GDM1 (cell line): ENCODE measurements at places on chromosomes 2 and 18.

DNA sequence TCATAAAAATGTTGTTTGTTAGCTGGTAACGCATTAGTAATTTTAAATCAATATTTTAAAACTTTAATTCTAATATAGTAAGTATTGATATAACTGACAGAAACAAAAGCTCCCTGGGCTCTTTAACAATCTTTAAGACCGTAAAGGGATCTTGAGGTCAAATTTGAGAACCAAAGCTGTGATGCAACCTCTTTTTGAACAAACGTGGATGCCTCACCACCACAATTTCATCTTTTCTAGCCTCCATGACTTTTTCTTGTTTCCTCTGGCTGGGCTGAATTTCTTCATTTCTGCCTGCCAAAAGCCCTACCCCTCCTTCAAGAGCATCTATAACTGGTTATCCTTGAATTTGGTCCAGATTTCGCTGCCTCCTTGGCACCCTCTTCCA lies 563 bp upstream of the POLE4 start:
- no peak for DNase-seq

GRCh38 chr2:3466482-3466863 lies 52.9 kb downstream of the ADI1 start:
- no peak for DNase-seq

GRCh38 chr2:171346723-171347557 lies 86.8 kb downstream of the METTL8 start:
- peak; percentile 9 for DNase-seq

DNA sequence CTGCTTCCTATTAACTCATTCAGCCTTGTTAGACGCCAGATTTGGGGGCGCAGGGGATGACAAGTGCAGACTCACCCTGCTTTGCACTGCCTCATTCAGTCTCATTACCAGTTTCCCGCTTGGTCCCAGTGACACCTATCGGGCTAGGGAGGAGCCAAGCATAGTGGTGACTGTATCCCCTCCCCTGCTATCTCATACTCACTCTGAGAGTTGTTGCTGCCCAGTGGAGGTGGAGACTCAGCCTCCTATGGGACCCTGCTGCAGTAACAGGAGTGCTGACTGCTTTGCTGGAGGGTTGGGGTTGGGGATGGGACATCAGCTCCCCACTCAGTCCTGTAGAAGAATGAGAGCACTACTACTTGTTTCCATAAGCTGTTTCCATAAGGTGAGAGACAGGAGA lies 21.3 kb upstream of the PIK3C3 start:
- no peak for DNase-seq

GRCh38 chr2:18425210-18425703 lies 135.2 kb downstream of the RDH14 start:
- no peak for DNase-seq

- DNase-seq = no peak
These were observed at the start of gene CIB4 for GRCh38 chr2:26640781-26641564. Gene CIB4, minus strand, starts transcription at chr2:26641366. Its CDS starts 52 bp downstream, at chr2:26641314.

- DNase-seq = no peak
These were observed 23.5 kb downstream of the DPP4 start for GRCh38 chr2:162050513-162050961.

DNA sequence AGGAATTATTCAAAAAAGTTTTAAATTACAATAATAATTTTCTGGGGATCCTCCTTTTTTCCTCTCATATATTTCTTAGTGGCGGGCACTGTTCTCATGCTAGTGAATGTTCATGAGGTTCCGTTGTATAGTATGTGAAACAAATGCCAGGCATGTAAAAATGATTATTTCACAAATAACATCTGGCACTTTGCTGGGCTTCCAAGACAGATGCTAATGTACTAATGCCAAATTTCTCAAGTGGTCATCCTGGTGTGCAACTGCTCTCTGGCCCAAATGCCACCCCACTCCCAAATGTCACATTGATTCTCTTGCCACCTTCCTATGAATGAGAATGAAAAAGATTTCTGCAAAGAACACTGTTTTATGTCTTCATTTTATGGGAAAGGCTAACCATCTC lies 564.0 kb upstream of the GCFC2 start:
- DNase-seq = no peak

DNA sequence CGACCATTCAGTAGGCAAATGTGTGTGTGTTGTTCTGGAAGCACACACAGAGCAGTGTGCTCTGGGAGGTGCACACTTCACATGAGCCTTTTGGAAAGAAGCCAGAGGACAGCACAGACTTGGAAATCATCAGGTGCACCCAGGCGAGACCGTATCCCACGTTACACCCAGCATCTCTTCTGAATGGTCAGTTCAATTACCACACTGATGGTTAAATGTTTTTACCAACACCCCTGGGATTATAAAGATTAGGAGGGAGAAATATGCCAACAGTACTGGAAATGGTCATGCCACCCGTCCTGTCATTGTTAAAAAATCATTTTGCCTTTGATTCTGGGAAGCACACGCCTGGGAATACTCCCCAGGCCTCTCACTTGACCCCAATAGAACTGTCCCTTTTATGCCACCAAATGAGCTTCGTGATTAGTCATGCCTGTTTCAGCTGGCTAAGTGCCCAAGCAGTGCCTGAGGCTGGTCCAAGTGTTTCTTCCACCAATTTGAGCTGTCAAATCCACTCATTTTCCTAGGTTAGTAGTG lies 183.7 kb downstream of the NRP2 start:
- DNase-seq = no peak

DNA sequence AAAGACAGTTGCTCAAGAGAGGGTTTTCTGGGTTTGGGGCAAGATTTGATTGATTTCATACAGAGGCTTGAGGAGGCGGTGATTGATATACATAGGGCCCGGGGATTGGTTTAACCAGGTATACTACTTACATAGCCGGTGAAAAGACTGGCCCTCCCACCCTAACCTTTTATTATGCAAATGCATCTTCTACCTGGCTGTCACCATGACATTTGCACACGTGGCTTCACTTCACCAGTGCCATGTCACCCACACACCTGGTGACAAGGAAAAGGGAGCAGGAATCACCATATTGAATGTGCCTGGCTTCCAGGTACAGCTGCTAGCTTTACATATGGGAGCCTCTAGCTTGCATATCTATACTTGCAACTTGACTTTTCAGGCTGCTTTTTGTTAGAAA lies 9.7 kb downstream of the ERMN start:
- DNase-seq = no peak

GRCh38 chr2:145110668-145111356 lies 590.9 kb upstream of the ZEB2 start:
- DNase-seq = no peak

DNA sequence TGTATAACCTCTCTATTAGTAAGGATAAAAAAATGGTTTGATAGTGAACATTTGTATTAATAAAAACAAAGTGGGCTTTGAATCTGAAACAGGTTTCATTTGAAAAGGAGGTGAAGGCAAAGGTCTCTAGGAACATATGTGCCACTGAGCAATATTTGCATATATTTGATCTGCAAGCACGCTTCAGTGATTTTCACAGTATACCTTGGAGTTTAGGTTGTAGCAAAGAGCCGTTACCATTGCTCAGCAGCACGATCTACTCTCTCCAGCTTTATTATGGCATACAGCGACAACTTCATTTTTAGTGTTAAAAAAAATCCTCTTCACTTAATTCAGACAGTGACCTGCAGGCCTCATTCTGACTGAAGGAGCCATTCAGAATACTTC lies 75.8 kb upstream of the ZEB2 start:
- DNase-seq = no peak

DNA sequence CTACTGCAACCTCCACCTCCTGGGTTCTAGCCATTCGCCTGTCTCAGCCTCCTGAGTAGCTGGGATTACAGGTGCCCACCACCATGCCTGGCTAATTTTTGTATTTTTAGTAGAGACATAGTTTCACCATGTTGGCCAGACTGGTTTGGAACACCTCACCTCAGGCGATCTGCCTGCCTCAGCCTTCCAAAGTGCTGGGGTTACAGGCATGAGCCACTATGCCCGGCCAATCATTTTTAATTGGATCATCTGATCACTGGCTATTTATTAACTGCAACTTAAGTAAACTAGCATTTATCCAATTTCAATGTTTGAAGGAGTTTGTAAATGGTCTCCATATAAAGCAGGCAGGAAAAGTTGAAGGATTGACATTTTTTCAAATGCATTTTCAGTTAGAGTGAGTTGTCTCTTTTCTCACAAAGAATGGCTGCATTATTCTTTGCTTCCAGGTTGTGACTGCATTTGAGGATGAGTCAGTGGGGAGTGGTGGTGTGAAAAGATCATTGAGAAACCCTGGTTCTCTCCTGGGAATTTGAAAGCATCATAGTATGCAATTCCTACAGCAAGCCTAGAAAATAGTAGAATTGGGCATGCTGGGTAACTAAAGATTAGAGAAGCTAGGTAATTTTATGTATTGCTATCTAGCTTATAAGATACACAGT lies 431.1 kb upstream of the ZEB2 start:
- no peak for DNase-seq

DNA sequence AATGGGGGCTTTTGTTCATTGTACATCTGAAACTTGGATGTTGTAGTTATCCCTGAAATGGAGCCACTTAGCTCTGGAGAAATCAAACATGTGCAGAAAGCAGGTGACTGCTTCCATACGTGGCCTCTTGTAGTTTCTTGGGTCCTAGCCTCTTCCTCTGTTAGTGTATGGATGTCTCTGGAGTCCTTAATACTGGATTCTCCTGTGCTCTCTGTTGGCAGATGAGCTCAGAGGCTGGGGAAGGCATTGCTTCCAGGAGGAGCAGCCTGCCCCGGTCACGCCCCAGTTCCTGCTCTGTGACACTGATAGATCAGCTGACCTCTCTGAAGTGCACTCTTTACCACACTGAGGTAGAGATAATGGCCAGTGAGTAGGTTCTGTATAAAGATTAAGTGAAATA lies 176.2 kb downstream of the LDLRAD4 start:
- no peak for DNase-seq

DNA sequence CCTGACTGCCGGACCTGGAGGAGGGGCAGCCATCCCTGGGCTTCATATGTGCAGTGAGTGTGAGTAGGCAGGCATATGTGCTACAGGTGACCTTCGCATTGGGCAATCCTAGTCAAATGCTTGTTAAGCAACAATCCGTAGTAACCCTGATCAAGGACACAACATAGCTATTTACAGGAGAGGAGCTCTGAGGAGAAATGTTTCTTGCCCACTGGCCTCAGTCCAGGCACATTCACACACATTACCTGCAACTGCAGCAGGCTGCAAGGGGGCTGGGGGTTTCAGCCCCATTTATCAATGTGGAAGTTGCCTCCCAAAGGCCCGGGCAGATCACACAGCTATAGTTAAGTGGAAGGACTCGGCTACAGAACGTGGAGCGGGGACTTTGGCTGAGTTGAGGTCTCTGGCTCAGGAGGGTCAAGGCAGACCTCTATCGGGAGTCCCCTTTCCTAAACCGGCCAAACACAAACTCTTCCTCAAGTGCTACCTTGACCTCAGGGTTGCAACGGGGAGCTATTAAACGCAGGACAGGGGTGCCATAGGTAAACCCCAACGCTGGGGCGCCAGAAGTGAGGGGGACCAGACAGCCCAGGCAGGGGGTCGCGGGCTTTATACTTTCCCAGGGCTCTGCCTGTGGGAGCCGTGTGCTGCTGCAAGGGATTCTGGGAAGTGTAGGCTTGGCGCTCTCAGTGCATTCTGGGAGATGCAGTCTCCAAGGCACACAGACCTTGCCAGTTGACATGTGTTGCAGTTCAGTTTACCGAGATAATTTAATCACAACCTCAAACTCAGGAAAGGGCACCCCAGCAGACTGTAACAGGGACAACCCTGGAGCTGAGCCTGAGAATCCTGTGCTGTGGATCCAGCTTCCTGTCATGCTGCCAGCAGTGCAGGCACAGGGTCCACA lies 9.4 kb downstream of the KHK start:
- peak; percentile 16 for DNase-seq

DNA sequence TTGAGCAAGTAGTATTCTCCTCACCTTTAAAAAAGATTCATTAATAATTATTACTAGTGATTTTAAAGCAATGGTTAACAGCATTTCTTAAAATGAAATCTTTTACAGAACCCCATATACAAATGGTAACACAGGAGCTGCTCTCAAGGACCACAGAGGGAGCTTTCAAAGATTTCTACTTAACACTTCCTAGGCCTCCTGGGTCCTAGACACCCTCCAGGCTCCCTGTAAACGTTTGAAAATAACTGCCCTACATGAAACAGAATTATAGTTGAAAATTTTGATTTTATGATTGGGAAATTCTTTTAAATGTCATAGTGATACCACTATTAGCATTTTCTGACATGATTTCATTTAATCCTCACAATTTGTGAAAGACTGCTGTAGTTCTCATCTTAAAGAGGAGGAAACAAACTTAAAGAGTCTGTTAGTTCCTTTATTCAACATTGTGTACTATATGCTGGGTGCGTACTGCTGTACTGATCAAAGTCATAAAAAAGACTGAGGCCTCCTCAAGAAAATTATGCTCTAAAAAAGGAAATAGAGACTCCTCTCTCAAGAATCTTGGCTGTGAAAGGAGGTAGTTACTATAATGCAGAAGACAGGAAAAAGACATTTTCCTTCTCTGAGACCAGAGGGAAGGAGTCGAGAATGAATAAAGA lies 10.6 kb downstream of the CUL3 start:
- no peak for DNase-seq

- no peak for DNase-seq
These were observed 303.9 kb downstream of the ZNF407 start for GRCh38 chr18:74901362-74902146.

- DNase-seq = no peak
These were observed 245.5 kb upstream of the CXCR4 start for GRCh38 chr2:136363470-136363869.

DNA sequence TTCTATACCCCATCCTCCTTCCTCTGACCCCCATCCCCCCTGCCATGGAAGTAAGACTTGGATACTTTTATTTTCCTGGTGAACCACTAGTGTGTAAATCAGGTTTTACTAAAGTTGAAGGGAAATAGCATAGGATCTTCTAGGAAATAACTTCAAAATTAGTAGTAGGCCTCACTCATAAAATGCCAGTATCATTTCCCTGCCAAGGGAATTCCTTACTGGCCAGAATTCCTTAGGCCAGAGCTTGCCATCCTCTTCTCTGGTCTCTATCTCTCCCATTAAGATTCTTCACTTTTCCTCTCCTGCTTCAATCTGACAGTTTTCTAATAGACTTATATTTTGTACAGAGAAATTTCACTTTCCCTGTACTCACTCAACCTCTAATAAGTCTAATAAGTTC lies 322.8 kb upstream of the TANK start:
- DNase-seq = no peak

DNA sequence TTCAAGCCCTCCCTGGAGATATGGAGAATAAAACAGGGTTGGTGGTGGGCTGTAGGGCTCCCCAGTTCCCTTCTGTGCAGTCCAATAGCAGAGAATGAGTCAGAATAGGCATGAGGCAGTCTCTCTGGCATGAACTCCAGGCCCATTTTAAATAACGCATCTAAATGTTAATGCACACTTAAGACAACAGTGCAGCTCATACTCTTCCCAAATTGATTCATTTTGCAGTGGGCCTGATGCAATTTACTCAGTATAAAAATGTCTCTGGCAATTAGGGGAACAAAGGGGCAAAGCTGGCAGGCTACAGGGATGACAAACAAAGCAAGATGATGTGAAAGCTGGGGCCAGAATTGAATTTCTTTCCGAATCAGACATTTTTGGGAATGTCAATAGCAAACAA lies 402.8 kb downstream of the CLIP4 start:
- DNase-seq = no peak

GRCh38 chr2:121944072-121944831 lies 188.8 kb downstream of the TSN start:
- no peak for DNase-seq

GRCh38 chr2:24722141-24722790 lies 70.9 kb downstream of the PTRHD1 start:
- no peak for DNase-seq

GRCh38 chr2:158890296-158890905 lies 78.0 kb upstream of the TANC1 start:
- no peak for DNase-seq
